ENCODE measurements at places on chromosomes 12 and 14. TPM values are rescaled to one million over a fixed set of nuclear protein-coding genes. Genes with fewer than 3 reads are reported as not detected.

DNA sequence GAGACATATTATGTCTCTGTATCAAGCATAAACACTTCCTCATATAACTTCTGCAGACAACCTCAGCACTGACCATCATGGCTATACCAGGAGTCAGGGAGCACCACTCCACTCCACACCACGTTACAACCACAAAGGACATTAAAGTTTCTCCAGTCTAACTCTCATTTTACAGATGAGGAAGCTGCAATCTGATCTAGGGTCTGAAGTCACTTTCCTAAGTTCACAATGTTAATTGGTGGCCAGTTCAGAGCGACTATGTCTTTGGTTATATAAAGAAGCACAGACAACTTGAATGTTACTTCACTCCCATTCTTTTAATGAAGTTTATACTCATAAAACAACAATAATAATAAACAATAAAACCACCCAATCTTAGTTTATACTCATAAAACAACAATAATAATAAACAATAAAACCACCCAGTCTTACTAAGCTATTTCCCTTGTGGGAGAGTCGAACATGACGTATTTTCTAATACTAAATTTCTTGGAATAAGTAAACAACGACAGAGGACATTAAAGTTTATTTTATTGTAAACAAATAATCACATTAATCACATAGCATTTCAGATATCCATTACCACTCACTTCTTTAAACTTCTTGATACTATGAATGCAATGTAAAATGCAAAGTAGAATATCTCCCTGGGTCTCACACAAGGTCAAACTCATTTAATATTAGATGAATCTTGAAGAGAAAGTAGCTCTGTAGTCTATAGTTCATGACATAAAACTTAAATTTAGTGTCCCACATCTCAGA is 72.4 kb upstream of the SSTR1 start:
- DNase-seq: no peak

- DNase-seq: no peak
Measured at GRCh38 chr14:100440758-100441203, 117.6 kb downstream of the SLC25A47 start.

DNA sequence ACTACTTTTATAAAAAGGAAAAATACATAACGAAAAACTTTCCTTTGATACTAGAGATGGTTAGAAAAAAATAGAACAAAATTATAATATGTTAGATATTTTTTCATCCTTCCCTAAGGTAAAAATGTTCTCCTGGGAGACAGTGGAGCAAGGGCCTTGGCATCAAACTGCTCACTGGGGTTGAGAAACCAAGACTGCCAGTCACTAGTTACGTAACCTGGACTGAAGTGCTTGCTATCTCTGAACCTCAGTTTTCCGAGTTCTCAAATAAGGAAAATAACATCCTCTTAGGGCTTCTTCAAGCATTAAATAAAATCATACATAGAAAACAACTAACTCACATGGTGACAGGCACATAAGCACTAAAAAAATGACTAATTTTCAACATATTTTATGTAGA is 48.2 kb upstream of the FRMD6 start:
- no peak for DNase-seq

DNA sequence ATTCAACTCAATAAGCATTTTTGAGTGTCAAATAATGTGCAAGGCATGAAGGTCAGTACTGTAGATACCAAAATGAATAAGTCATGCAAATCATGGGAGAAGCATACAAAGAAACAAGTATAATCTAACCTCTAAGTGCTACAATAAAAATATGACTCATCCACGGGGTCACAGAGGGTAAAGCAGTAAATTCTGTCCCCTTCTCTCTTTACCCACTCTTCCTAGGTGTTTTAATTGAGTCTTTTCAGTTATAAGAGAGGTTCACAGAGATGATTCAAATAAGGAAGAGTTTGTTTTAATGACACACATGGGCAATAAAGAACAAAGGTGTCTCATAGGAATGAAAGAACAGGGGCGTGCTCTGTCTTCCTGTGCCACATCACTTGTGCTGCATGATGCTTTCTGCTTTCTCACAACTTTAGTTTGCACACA is 71.5 kb upstream of the DAAM1 start:
- no peak for DNase-seq

DNA sequence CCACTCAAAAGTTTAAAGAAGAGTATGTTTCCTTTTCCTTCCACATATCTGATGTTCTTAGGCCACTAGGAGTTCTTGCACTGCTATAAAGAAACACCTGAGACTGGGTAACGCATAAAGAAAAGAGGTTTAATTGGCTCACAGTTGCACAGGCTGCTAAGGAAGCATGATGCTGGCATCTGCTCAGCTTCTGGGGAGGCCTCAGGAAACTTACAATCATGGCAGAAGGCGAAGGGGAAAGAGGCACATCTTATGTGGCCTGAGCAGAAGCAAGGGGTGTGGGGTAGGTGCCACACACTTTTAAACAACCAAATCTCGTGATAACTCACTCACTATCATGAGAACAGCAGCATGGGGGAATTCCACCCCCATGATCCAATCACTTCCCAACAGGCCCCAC is 7.7 kb upstream of the CRADD start:
- DNase-seq: no peak

DNA sequence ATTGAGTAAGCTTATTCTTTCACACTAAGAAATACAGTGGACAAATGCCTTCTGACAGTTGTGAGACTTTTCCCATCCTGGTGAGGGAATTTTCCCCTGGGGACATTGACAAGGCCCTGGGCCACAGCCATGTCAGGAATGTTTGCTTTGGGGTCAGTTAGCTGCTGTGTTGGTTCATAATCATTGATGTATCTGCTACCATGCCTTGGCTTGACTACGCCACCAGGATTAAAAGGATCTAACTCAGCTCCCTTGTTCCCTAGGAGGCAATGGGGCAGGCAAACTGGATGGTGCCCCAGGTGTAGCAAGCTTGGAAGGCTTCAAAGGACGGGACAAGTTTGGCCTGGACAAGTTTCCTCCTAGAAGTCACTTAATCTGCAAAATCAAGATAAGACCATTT is 3.1 kb upstream of the CCDC88C start:
- DNase-seq: no peak

- DNase-seq: no peak
Measured at GRCh38 chr14:36451310-36452065, 68.5 kb downstream of the NKX2-1 start.

DNA sequence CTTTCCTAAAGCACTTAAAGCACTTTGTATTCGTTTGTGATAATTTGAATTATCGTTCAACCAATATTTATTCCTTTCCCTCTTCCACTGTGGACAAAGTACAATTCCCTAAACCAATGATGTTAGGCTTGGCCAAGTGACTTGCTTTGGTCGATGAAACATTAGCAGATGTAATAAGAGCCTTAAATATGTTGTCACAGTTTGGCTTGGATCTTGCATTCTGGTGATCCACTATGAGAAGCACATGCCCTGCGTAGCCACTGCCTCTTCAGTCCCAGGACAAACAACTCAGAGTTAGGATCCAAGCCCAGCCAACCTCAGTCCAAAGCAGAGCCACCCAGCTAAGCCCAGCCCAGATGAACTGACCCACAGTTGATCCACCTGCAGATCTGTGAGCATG is 8.4 kb upstream of the C12orf75 start:
- DNase-seq: no peak

GRCh38 chr14:32331206-32331605 is 2.1 kb downstream of the AKAP6 start:
- DNase-seq: no peak

GRCh38 chr14:103395244-103395643 is 10.0 kb downstream of the MARK3 start:
- DNase-seq: no peak

GRCh38 chr12:69685810-69686209 is 13.3 kb downstream of the BEST3 start:
- no peak for DNase-seq

GRCh38 chr14:89720076-89720687 is 234.3 kb downstream of the EFCAB11 start:
- DNase-seq: no peak

GRCh38 chr14:99968941-99969340 is 96.3 kb upstream of the EVL start:
- no peak for DNase-seq

DNA sequence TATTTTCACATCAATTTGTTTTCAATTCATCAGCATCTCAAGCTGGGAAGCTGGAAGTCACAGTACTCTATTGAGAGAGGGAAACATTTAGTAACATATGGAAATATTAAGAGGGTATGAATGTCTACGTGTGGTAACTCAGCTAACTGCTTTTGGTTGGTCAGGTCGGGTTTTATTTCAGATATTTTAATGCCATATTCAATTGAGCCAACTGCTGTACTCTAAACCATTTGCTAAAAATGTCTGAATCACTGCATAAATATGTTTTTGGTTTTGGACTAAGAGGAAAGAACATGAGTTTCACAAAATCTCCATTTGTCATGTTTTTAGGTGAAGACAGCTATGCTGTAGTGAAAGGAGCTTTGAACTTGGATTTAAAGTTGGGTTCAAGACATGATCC is 18.9 kb upstream of the PPFIBP1 start:
- DNase-seq: no peak

DNA sequence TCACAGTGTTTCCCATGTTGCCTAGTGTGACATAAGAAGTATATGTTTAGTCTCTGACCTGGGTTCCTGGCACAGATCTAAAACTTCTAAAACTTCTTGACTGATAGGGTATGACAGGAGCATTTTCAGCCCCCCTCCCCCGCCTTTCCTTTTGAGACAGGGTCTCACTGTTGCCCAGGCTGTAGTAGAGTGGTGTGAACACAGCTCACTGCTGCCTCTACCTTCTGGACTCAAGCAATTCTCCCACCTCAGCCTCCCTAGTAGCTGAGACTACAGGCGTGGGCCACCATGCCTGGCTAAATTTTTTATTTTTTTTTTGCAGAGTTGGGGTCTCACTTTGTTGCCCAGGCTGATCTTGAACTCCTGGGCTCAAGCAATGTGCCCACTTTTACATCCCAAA is 421.1 kb upstream of the RGS6 start:
- no peak for DNase-seq

DNA sequence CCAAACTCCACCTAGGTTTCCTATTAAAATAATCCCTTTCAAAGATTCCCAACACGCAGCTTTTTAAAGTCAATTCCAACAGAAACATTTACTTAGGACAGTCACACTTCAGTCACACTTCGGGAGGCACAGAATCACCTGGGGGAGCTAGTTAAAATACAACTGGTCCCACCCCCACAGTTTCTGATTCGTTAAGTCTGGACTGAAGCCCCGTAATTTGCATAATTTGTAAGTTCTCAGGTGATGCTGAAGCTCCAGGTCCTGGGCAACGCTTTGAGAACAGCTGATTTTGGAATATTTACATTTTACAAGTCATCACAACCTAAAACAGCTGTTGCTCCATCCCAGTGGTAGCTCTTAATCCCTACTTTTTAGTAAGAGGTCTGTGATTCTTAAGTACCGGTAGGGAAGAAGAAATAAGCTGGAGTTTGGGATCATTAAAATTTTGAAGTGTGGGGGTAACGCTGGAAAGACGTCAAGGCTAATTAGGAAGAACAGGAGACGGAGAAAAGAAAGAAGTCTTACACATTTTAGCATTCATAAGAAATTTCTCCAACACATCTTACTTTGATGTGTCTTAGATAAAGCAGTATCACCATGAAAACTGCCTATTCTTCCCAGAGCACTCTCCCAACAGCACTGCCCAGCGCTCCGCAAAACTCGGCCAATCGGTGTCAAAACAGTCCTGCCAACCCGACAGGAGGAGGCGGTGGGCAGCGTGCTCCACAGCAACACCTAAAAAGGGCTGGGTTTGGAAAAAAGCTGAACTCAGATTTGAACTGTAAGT is 1.1 kb downstream of the IPO8 start:
- no peak for DNase-seq

- DNase-seq: no peak
Measured at GRCh38 chr12:21940549-21941505, at the start of gene ABCC9. Gene ABCC9 (minus strand): TSS chr12:21941426. CDS start chr12:21936674, 4,752 bp downstream.

DNA sequence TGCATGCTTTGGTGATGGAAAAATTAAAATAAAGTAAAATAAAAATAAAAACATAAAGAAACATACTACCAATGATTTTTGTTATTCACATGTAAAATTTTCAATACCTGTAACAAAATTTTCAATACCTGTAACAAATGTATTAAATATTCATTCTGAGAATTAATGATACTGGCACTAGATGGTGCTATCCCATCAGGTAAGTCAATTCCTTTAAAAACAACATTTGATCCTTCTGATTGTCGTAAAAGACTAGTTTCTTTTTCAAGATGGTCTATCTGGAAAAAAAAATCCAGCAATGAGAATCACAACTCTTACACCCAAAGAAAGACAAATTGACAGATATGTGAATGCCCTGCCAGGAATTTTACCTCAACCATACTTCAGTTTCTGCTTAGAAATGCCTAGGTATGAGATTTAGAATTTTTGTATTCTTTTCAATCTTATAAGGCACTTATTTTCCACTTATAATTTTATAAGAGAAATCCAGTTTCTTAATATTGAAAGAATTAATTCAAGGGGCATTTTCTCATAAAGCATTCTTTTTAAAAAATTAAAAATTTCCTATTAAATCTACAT is 30.7 kb downstream of the CEP290 start:
- DNase-seq: no peak

DNA sequence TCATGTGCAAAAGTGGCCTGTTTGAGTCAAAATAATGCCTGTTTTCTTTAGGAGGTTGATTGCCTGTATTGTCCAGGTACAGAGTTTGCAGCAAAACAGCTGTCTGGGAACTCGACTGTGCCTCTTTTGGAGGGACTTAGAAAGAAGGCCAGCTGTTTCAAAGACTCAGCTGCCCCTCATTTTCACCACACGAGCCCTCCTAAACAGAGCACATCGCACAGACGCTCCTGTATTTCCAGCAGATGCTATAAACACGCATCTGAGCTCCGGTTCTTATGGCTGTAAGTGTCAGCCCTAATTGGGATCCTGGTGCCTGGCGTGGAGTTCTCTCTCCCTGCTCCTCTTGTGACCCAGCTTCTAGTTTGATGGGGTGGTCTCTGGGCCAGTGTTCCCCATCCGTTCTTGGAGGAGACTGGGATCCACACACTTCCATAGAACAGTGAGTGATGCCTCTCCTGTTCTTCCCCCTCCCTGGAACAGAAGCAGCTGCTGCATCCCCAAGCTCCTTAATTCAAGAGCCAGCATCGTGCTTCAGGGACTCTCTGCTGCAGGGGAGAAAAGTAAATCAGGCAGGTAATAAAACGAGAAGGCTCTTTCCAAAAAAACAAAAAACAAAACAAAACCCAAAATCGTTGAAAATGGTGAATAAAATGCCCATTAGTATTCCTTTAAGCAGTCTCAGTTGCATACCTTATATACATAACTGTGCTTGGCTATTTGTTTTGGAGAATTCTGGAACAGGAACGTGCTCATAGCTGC is 269.0 kb downstream of the SLC15A4 start:
- no peak for DNase-seq

DNA sequence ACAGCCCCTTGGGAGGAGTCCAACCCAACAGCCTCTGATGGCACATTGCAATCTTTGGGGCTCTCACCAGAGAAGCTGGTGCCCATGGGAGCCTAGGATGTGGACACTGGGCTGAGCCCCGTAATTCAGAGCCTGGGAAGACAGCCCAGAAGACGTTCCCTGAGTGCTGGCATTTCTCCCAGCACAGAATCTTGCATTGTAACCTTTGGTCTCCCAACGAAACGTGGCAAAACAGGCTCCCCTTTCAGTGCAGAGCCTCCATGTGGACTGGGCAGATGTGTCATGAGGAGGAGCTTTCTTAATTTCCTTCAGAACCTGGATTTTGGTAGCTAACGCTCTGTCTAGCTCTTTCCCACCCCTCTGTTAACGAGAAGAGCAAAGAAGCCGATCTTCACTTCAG is 26.3 kb downstream of the BATF start:
- no peak for DNase-seq

FBXO21 gene
- total RNA-seq: 74.2 TPM

PLEKHG7 gene
- total RNA-seq: 0.12 TPM

IL23A gene
- total RNA-seq: not detected

HOXC5 gene
- total RNA-seq: not detected

LHX5 gene
- total RNA-seq: not detected

IRAK3 gene
- 88.8 TPM for total RNA-seq

Data from omental fat pad (tissue), 4 donors.